ENCODE measurements at places on chromosomes 6 and 20. TPM values are rescaled to one million over a fixed set of nuclear protein-coding genes. Genes with fewer than 3 reads are reported as not detected.
A peak's percentile ranks its signal among the peaks of the same experiment; 100 is the strongest.

The TAGAP gene
- total RNA-seq: 3.3 TPM

- H3K4me1 ChIP-seq: no peaks in the 10 kb centered on the region
- H3K4me3 ChIP-seq: no peak overlapping the region
- DNase-seq: no peak
- H3K27me3 ChIP-seq: no peaks in the 10 kb centered on the region
These were observed 60.3 kb downstream of the TSHZ2 start for GRCh38 chr20:53032478-53032932.

- no peak overlapping the region for H3K27ac ChIP-seq
- no peak for DNase-seq
These were observed 178.0 kb downstream of the DTNBP1 start for GRCh38 chr6:15484821-15485220.

- H3K27ac ChIP-seq: no peak overlapping the region
- no peak for DNase-seq
- peaks cover 7% of the 10 kb centered on the region for H3K27me3 ChIP-seq
These were observed 22.7 kb upstream of the NTSR1 start for GRCh38 chr20:62685781-62686555.

- no peak overlapping the region for H3K4me3 ChIP-seq
- DNase-seq: peak; percentile 70
- H3K36me3 ChIP-seq: no peaks in the 10 kb centered on the region
These were observed 68.3 kb upstream of the FRMD1 start for GRCh38 chr6:168147205-168147738.

Data from spinal cord (tissue), 10 donors.